ENCODE measurements at places on chromosomes 5 and 9. TPM values are rescaled to one million over a fixed set of nuclear protein-coding genes. Genes with fewer than 3 reads are reported as not detected.

- DNase-seq, result no peak
Measured at GRCh38 chr5:67257500-67257899, 60.9 kb upstream of the CD180 start.

CCDC112 gene
- total RNA-seq, result 3.8 TPM

DNA sequence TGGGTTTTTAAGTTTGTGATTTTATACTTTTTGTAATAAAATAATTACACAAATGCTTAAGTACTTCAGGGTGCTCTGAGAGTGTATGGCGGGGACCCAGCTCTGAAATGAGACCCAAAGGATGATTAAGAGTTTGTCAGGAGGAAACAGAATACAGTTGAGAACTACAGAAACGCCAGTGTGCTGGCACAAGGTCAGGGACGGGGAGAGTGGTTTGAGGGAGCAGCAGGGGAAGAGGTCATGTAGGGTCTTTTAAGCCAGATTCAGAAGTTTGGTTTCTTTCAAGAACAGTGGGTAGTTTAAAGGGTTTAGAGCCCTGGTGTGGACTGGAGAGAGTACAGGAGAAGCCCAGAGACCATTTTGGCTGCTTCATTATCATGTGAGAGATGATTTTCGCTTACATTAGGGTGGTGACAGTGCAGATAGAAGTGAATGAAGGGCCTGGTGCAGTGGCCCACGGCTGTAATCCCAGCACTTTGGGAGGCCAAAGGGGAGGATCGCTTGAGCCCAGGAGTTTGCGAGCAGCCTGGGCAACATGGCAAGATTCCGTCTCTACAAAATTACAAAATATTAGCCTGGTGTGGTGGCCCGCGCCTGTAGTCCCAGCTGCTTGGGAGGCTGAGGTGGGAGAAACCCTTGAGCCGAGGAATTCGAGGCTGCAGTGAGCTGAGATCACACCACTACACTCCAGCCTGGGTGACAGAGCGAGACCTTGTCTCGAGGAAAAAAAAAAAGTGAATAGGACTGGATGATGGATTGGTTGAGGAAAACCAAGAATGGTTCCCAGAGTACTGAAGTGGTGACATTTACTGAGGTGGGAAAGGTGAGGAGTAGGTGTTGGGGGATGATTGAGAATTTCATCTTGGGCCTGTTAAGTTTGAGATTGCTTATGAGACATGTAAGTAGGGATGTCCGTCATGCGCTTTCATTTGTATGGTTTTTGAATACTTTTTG lies 1.4 kb upstream of the ETF1 start:
- no peak for DNase-seq

GPBP1 gene
- total RNA-seq, result 41.9 TPM

DNA sequence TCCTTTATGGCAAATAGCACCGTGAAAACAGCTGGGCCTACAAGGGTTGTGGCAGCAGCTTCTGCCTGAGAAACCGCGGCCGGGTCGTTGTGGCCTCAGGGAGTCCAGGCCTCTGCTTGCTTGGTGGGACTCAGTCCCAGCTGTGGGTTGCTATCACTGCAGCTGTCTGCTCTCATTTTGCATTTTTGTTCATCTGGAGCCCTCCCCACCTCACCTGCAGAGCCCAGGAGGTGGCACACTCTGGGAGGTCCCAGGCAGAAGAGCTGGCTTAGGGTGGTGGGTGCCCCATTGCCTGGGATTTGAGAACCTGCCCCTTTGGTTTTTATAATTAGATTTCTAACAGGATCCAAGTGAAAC lies 138.4 kb downstream of the GADD45G start:
- no peak for DNase-seq

MTAP gene
- total RNA-seq, result 9.1 TPM

DNA sequence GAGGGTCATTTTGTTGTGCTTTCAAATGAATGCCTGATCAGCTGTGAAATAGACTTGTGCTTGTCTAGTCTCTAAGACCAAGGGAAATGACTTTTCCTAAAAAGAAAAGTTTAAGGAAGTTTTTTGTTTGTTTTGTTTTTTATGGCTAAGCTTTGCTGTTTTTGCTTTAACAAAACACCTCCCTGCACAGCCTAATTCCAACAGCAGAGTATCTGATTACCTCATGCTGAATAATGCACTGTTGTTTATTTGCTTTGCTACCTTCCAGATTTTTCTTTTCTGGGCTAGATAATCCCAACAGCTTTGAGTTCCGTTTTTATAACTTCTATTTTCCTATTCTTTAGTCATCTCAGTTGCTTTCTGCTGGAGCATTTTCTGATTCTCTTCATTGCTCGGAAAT lies 95.8 kb downstream of the AOPEP start:
- no peak for DNase-seq

- DNase-seq, result no peak
Measured at GRCh38 chr5:116892993-116893392, 318.4 kb upstream of the SEMA6A start.

- DNase-seq, result no peak
Measured at GRCh38 chr5:177445917-177446199, 756 bp upstream of the PRR7 start.

GRCh38 chr5:451587-452458 lies 8.8 kb downstream of the EXOC3 start:
- no peak for DNase-seq

DNA sequence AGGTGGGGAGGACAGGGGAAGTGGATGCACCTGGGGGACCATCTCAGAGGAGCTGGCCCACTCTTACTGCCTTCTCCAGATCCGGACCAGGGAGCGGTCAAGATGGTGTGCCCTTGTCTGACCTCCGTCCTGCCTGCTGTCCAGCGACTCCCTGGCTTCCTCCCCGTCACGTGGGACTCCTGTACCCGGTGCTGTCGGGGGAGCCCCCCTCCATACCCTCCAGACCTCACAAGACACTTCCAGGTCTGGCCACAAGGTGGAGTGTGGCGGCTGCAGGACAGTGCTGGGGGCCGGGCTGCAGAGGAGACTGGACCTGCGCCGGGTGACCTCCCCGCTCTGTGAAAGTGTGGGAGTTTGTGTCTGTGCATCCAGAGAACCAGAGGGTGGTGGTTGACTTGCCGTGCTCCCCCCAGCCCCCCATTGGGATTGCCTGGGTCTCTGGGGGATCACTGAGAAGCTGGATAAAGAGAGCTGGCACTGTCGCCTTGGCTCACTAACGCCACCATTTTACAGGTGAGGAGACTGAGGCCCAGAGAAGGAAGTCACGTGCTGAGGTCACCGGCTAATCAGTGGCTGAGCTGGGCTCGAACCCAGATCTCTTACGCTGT lies 1.9 kb upstream of the CRB2 start:
- DNase-seq, result peak; percentile 65

- DNase-seq, result no peak
Measured at GRCh38 chr9:127204771-127205470, 59.7 kb upstream of the GARNL3 start.

Measured in right atrium auricular region (tissue), 2 donors.